Esophagus squamous epithelium (tissue), 5 donors: ENCODE measurements at places on chromosomes 2 and 18.
A peak's percentile ranks its signal among the peaks of the same experiment; 100 is the strongest.

GRCh38 chr2:208413931-208414330, 7.3 kb downstream of the PTH2R start:
- no peak for DNase-seq

- no peak for DNase-seq
Observed at GRCh38 chr2:108825736-108826135, 39.2 kb downstream of the CCDC138 start.

DNA sequence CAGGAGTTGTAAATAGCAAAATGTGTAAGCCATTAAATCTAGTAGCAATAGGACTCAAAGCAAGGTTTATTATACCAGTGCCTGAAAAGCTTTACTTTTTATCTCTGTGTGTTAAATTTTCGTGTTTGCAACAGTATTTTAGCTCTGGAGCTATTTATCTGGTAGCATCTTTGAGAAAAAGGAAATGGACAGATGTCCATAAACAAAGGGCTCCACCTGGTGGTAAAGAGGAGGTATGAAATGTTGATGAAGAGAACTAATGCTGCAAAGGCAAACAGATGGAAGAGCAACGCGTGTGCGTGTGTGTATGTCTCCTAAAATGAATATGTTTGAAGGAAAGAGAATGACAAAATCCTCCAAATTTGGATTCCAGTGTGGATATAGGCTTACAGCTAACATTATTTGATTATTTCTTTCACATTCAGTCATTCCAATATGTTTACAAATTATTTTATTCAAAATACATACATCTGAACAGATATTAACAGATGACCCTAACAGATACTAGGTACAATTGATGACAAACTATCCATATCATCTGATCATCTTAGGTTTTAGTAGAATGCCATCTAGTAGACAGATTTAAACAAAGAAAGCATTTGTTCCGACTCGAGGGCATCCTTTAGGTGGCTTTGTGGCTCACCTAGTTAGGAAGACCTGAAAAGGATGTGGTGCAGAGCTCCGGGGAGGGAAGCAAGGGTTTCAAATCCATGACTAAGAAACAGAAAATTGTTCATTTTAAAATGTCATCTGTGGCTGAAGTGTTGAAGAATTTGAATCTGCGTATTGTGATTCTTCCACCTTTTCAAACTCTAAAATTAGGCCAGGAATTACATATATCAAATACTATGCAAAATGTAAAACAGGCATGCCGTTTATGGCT, 383.3 kb downstream of the MTX2 start:
- no peak for DNase-seq

GRCh38 chr2:226077031-226077430, 677.5 kb downstream of the NYAP2 start:
- no peak for DNase-seq

- no peak for DNase-seq
Observed at GRCh38 chr2:227545990-227546389, 52.7 kb upstream of the SCYGR2 start.

DNA sequence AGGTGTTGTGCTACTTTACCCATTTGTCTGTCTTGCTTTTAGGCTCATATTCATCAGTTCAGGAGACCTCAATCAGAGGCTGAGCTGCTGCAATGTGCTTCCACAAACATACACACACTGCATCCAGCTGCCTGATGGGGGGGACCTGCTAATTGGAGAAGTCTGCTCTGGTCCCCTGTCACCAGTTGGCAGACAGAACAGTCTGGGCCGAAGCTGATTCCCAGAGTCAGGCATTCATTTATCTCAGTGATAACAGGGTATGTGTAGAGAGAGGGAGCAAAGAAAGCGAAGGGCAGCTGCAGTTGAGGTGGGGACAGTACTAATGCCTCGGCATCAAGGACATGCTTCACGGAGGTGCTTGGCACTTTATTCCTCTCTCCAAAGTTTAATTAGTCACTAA, 584.3 kb upstream of the PIK3C3 start:
- no peak for DNase-seq

GRCh38 chr18:48955830-48956261, 5.1 kb upstream of the SMAD7 start:
- no peak for DNase-seq

DNA sequence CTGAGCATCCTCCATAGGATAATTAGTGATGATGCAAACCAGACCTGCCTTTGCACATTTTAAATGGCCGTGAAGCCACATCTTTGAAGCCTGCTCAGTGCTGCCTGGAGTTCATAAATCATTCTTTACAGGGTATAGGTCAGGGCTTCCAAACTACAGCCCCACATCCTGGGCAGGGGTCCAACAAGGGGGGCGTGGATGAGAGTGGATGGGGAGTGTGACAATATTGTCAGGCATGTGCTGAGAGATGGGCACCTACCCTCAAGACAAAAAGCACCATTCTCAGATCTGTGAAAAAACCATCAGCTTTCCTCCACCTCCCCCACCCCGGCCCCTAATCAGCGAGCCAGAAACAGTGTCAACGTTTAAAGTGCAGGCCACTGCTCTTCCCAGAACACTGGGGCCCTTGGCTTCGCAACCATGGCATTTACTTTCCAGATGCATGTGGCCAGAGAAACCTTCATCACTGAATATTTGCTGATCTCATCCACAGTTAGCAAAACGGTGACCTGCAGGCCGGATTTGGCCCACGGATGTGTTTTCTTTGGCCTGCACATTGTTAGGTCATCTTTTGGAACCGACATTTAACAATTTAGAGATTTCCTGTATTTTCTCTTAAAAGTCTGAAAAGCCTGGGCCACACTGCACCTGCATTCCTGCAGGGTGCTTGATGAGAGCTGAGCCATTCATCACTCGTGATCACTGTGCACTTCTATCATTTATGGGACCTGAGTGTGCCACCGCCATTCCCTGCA, 130.7 kb downstream of the ANKRD44 start:
- no peak for DNase-seq

GRCh38 chr2:236662231-236663185, 92.9 kb downstream of the ACKR3 start:
- DNase-seq, result no peak

DNA sequence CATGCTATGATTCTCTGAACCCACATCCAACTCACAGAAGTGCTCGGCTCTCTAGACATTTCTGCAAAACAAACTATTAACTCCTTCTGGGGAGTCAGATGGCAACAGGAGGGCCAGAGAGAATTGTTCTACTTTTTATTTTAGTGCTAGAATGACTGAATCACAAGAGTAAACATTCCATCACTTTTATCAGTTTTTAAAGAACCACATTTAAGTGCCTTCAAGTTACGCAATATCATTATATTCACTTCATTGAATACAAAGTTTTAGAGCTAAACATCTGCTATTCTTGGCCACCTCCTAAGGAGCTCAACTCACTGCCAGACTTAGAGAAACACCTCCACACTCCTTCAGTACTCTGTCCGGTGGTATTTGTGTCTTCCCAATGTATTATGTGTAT, 22.4 kb downstream of the B4GALT6 start:
- no peak for DNase-seq

GRCh38 chr2:206597717-206598218, 44.5 kb upstream of the FAM237A start:
- no peak for DNase-seq

GRCh38 chr2:72923833-72924352, 6.6 kb downstream of the EMX1 start:
- DNase-seq, result no peak

DNA sequence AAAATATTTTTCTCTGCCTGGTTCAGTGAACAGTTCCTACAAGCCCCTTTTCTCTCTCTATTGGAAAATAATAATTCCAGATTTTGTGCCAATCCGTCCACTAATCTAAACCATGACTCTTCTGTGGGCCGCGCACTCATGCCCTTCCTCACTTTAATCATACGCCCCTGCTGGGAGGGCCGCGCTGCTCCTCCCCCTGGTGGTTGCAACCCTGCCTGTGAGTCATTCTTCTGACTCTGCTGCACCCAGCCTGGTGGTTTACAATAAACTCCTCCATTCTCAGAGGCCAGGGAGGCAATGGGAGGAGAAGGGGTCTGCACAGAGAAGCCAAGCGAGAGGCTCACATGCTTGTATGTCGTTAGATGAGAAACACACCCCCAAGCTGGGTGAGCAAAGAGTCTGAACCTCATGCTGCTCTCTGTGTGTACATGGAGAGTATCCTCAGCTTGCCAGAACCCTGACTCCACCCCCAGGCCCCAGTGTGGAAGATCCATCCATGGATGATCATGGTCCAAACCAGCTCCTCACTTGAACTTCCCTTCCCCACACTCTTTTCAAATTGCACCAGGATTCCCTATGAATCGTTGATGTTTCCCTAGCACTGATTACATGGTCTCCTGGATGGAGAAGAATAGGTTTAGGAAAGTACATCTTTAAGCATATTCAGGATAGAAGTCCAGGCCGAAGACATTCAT, 228.9 kb downstream of the ANKRD30B start:
- DNase-seq, result no peak

DNA sequence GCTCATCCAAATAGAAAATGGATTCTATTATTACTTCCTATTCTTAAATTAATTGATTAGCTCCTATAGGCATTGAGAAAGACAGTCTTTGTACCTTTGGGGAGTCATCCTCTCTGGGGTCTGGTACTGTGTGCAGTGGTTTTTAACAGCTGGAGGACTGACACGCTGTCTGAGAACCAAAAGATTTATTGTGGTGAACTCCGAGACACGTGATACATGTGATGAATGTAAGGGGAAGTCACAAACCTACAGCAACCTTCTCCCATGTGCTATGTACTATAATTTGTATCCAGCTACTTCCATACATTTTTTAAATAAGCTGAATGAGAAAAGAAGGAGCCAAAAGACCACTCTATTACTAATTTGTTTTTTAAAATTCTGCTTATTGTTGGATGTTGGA, 133.7 kb downstream of the GALNT3 start:
- no peak for DNase-seq

DNA sequence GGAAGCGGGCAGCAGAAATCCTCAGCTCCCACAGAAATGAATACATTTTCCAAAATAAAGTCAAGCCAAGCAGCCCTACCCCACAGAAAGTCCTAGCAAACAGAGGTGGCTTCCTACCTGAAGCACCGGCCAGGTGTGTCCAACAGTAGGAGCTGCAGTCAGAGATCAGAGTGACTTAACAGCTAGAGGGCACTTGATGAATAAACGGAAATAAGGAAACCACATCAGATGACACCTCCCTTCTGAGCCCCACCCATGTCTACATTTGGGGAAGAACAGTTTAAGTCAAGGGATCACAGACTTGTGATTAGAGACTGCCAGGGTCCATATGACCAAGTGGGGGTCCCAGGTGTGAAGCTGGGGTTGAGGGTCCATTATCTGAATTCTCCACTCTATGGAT, at the start of gene CXCR1:
Gene CXCR1, minus strand, starts transcription at position 172 of the 400 bp plus-strand sequence. CDS start 1,751 bp downstream, outside the sequence.
- no peak for DNase-seq

- no peak for DNase-seq
Observed at GRCh38 chr2:217055624-217056023, 195.8 kb upstream of the TNP1 start.

DNA sequence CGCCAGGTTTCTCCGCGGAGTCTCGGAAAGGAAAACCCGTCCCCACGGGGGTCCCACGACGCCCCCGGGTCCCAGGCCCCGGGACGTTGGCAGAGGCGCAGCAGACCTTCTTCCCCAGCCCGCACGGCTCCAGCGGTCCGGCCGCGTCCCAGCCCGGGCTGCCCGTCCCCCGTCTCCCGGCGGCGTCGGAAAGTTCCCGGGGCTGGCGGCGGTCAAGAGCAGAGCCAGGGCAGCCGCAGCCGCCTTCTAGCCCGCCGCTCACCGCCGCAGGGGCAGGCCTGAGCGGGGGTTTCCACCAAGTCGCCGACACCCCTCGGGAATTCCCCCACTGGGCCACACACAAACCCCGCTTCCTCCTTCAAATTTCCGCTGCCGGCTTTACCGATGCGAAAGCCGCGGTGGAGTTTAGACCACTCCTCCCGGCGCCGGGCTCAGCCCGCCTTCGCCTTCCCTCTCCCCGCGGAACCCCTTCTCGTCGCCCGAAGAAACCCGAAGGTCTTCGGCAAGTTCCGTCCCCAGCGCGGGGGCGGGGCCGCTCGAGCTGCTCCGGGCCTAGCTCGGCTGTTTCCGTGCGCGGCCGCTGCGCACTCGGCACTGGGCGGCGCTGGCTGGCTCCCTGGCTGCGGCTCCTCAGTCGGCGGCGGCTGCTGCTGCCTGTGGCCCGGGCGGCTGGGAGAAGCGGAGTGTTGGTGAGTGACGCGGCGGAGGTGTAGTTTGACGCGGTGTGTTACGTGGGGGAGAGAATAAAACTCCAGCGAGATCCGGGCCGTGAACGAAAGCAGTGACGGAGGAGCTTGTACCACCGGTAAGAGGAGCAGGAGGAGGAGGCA, at the start of gene CREB1:
Gene CREB1, plus strand, starts transcription at position 633 of the 830 bp plus-strand sequence. CDS start 25,674 bp downstream, outside the sequence.
- peak; percentile 88 for DNase-seq

GRCh38 chr2:173157676-173158293, 82.1 kb downstream of the MAP3K20 start:
- no peak for DNase-seq
